ENCODE measurements at places on chromosomes 16 and 17.

DNA sequence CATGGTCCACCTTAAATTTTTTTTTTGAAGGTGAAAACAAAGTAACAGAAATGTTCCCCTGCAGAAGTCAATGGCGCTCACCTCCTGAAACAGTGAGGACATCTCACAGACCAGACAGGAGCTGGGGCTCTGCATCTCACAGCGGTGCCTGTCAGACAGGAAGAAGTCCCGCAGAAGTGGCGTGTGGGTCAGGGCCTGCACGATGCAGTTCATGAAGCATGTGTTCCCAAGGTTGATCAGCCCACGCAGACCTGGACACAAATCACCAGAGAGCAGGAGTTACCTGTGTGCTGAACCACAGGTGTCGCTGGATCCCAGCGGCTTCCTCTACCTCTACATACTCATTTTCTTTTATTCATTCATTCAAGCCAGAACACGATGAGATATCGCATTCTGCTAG lies 24.9 kb downstream of the USP22 start:
- no peaks in the 10 kb centered on the region for H3K4me1 ChIP-seq
- no peak overlapping the region for H3K27ac ChIP-seq
- H3K4me3 ChIP-seq = no peak overlapping the region

DNA sequence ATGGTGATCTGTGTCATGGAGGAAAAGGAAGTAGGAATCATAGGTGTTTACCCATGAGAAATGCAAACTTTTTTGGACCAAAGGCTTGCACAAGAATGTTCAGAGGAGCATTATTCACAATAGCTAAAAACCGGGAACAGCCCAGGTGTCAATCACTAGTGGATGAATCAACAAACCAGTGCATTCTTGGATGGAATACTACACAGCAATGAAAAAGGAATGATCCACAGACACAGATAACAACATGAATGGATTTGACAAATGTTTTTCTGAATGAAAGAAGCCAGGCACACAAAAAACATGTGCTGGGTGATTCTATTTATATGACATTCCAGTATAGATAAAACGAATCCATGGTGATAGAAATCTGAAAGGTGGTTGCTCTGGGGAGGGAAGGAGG lies 36.0 kb downstream of the WSCD1 start:
- no peaks in the 10 kb centered on the region for H3K36me3 ChIP-seq
- no peak overlapping the region for H3K4me3 ChIP-seq
- no peak overlapping the region for H3K27ac ChIP-seq
- H3K4me1 ChIP-seq = no peaks in the 10 kb centered on the region

GRCh38 chr17:29588562-29589411 lies 661 bp downstream of the GIT1 start:
- DNase-seq = peak; percentile 49
- peak overlapping the region; percentile 77 for H3K4me3 ChIP-seq
- no peak overlapping the region for H3K27ac ChIP-seq
- peaks cover 84% of the 10 kb centered on the region for H3K4me1 ChIP-seq

GRCh38 chr17:74712756-74713155 lies at the start of gene CD300LF:
Gene CD300LF, minus strand, starts transcription at chr17:74712923. Its CDS starts 57 bp downstream, at chr17:74712866.
- peak; percentile 87 for DNase-seq
- peak within 1 kb of the TSS; percentile 38 for H3K27ac ChIP-seq
- H3K4me3 ChIP-seq = peak within 1 kb of the TSS; percentile 71
- H3K4me1 ChIP-seq = peaks cover 36% of the 10 kb centered on the region

- H3K4me1 ChIP-seq = peaks cover 7% of the 10 kb centered on the region
- H3K36me3 ChIP-seq = peaks cover 5% of the 10 kb centered on the region
- no peak overlapping the region for H3K4me3 ChIP-seq
- no peaks in the 10 kb centered on the region for H3K27me3 ChIP-seq
- H3K27ac ChIP-seq = no peak overlapping the region
Measured at GRCh38 chr17:82845163-82845807, 5.5 kb upstream of the ZNF750 start.

- H3K4me3 ChIP-seq = no peak overlapping the region
- no peak for DNase-seq
- H3K27me3 ChIP-seq = no peaks in the 10 kb centered on the region
- no peaks in the 10 kb centered on the region for H3K36me3 ChIP-seq
- peaks cover 13% of the 10 kb centered on the region for H3K4me1 ChIP-seq
Measured at GRCh38 chr16:75461575-75461974, 2.9 kb downstream of the TMEM170A start.

DNA sequence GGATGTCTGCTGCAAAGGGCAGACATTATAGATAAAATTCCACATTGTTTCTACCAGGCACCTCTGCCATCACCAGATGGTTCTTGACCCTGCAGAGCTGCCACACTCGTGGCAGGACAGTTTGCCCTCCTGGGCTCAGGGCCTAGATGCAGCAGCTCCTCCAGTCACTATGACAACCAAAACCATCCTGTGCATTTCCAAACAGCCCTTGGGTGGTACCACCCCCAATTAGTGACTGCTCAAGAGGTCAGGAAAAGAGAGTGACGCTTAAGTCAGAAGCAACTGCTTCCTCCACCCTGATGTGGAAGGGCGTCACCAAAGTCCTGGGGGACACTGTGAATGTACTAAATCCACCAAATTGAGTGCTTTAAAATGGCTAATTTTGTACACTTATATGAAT lies 109.2 kb downstream of the C16orf95 start:
- no peaks in the 10 kb centered on the region for H3K27me3 ChIP-seq
- no peak overlapping the region for H3K27ac ChIP-seq
- no peak for DNase-seq
- H3K36me3 ChIP-seq = no peaks in the 10 kb centered on the region
- no peaks in the 10 kb centered on the region for H3K4me1 ChIP-seq

GRCh38 chr17:33385713-33386112 lies 92.6 kb upstream of the ASIC2 start:
- no peak overlapping the region for H3K4me3 ChIP-seq
- H3K27ac ChIP-seq = no peak overlapping the region
- H3K36me3 ChIP-seq = no peaks in the 10 kb centered on the region
- H3K4me1 ChIP-seq = no peaks in the 10 kb centered on the region
- DNase-seq = no peak
- H3K27me3 ChIP-seq = no peaks in the 10 kb centered on the region

DNA sequence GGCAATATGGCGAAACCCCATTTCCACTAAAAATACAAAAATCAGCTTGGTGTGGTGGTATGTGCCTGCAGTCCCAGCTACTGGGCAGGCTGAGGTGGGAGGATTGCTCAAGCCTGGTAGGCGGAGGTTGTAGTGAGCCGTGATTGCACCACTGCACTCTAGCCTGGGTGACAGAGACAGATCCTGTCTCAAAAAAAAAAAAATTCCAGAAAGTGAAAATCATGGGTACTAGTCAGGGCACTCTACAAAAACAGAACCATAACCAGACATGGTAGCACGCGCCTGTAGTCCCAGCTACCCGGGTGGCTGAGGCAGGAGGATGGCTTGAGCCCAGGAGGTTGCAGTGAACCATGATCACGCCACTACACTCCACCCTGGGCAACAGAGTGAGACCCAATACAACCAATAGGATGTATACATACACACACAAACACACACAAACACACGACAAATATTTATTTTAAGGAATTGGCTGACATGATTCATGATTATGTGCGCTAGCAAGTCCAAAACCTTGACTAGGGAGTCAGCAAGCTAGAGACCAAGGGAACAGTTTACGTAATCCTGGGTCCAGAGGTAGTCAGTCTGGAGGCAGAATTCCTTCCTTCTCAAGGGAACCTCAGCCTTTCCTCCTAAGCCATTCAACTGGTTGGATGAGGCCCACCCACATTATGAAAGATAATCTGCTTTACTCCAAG lies 11.6 kb upstream of the GP1BA start:
- DNase-seq = no peak
- no peaks in the 10 kb centered on the region for H3K36me3 ChIP-seq
- no peaks in the 10 kb centered on the region for H3K27me3 ChIP-seq
- H3K27ac ChIP-seq = no peak overlapping the region
- H3K4me3 ChIP-seq = no peak overlapping the region

DNA sequence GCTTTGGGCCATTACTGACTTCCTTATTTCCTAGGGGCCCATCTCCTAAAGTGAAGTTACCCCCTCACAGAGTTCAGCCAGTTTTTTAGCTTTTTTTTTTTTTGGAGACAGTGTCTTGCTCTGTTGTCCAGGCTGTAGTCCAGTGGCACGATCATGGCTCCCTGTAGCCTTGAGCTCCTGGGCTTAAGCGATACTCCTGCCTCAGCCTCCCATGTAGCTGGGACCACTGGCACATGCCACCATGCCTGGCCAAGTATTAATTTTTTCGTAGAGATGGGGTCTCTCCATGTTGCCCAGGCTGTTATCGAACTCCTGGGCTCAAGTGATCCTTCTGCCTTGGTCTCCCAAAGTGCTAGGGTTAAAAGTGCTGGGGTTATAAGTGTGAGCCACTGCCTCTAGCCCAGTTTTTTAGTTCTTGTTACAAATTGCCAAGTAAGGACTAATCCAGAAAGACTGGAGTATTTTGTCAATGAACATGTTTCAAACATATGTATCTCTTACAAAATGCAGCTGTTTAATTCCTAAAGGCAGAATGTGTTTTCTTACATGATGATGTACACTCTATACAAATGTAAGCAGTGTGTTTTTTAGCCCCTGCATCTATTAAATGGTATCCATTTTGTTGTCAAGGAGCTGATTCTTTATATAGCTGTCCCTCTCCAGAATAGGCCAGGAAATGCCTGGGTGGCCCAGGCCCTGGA lies 49.1 kb upstream of the IL34 start:
- no peak for DNase-seq
- no peak overlapping the region for H3K4me3 ChIP-seq
- no peak overlapping the region for H3K27ac ChIP-seq

DNA sequence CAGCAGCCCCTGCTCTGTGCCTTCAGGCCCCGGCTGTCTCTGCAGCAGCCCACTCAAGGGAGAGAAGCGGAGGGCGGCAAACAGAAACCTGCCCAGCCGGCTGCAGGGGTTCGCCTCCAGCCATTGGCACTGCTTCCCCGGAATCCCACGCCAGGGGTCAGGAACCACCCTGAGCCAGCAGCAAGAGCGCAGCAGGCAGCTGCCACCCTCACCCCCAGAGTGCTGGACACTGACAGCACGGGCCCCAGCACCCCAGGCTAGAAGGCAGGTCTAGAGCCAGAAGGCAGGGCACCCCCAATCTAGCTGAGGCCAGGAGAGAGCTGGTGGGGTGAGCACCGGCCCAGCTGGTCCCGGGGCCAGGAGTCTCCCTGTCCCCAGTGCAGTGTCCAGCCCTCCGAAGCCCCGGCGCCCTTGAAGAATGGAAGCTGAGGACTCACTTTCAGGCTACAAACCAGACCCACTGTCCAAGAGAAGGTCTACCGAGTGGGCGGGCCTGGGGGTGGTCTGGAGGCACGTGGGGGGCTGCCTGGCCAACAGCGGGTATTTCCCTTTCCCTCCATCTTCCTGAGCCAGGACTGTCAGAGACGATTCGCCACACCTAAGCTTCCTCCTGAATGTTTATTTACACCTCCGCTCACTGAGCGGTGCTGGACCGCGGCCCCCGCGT lies 8.4 kb downstream of the UBALD2 start:
- H3K27me3 ChIP-seq = no peaks in the 10 kb centered on the region
- H3K27ac ChIP-seq = no peak overlapping the region
- peak; percentile 32 for DNase-seq
- H3K36me3 ChIP-seq = peaks cover 24% of the 10 kb centered on the region
- H3K4me1 ChIP-seq = no peaks in the 10 kb centered on the region

DNA sequence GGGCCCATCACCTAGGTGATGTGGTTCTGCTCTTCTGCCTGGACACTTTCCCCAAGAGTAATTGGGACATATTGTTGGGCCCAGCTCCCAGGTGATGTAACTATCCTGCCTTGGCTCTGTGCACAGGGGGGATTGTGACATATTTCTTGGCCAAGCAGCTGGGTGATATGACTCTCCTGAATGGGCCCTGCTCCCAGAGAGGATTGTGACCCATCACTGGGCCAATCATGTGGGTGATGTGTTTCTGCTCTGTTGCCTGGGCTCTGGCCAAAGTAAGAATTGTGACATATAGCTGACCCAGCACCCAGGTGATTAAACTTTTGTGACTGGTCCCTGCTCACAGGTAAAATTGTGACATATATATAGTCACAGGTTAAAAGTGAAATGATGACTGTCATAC lies 1904.9 kb downstream of the TP53TG3F start:
- H3K4me1 ChIP-seq = no peaks in the 10 kb centered on the region
- no peaks in the 10 kb centered on the region for H3K27me3 ChIP-seq

DNA sequence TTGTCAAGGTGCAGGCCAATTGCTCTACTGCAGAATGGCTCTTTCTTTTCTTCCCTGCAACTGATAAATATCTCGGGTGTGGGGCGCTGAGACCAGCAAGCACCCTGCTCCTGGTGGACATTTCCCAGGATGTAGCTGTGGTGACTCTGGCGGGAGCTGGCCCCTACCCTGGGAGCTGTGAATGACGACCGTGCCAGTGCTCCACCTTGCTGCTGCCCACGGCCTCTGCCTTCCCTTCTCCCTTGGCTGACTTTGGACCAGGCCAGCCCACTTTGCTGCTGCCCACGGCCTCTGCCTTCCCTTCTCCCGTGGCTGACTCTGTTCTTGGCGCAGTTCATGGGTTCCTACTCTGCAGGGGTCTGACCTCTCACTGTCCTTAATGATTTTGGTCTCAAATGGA lies 16.1 kb downstream of the CARD14 start:
- H3K4me3 ChIP-seq = no peak overlapping the region
- no peaks in the 10 kb centered on the region for H3K27me3 ChIP-seq
- H3K4me1 ChIP-seq = no peaks in the 10 kb centered on the region

- no peaks in the 10 kb centered on the region for H3K27me3 ChIP-seq
- H3K4me1 ChIP-seq = peaks cover 6% of the 10 kb centered on the region
- DNase-seq = peak; percentile 31
- H3K27ac ChIP-seq = no peak overlapping the region
Measured at GRCh38 chr17:14359163-14360020, 58.5 kb downstream of the HS3ST3B1 start.

DNA sequence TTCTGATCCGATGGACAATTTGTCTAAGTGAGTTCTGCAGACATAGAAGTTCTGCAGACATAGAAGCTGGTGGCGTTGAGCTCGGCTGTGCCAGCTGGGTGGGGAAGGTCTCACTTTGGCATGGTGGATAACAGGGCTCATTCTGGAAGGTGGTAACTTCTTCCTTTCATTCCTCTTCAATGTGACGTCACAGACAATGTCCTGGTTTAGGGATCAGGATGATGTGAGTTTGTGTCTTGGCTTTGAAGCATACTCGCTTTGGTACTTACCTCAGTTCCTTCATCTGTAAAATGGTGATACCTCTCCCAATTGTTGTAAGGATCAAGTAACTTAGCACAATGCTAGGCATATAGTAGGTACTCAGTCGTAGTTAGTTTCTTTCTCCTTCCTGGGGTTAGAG lies 408.8 kb upstream of the ASIC2 start:
- H3K4me3 ChIP-seq = no peak overlapping the region
- no peaks in the 10 kb centered on the region for H3K4me1 ChIP-seq
- DNase-seq = no peak
- peaks cover 17% of the 10 kb centered on the region for H3K27me3 ChIP-seq
- no peak overlapping the region for H3K27ac ChIP-seq

- H3K36me3 ChIP-seq = no peaks in the 10 kb centered on the region
- DNase-seq = no peak
- H3K4me3 ChIP-seq = no peak overlapping the region
- no peak overlapping the region for H3K27ac ChIP-seq
- peaks cover 13% of the 10 kb centered on the region for H3K27me3 ChIP-seq
Measured at GRCh38 chr16:80366023-80366422, 174.8 kb upstream of the DYNLRB2 start.

DNA sequence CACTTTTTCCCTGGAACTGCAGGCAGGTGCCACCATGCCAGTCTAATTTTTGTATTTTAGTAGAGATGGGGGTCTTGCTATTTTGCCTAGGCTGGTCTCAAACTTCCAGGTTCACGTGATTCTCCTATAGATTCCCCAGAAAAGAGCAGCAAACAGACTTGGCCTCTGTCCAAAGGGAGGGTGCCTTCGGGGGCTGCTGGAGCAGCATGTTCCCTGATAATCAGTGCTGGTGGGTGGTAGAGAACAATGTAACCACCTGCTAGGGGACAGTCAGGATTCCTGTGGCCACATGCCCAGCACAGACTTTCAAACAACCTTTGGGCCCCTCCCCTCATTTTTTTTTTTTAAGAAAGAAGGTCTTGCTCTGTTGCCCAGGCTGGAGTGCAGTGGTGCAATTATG lies 14.2 kb upstream of the CCNF start:
- no peak overlapping the region for H3K4me3 ChIP-seq
- no peaks in the 10 kb centered on the region for H3K36me3 ChIP-seq
- DNase-seq = no peak
- H3K27me3 ChIP-seq = no peaks in the 10 kb centered on the region
